ENCODE measurements at places on chromosomes 12 and 14. TPM values are rescaled to one million over a fixed set of nuclear protein-coding genes. Genes with fewer than 3 reads are reported as not detected.
A peak's percentile ranks its signal among the peaks of the same experiment; 100 is the strongest.

GRCh38 chr14:21298358-21298757, 18.5 kb downstream of the RPGRIP1 start:
- H3K4me3 ChIP-seq = no peak overlapping the region
- H3K36me3 ChIP-seq = no peaks in the 10 kb centered on the region

DNA sequence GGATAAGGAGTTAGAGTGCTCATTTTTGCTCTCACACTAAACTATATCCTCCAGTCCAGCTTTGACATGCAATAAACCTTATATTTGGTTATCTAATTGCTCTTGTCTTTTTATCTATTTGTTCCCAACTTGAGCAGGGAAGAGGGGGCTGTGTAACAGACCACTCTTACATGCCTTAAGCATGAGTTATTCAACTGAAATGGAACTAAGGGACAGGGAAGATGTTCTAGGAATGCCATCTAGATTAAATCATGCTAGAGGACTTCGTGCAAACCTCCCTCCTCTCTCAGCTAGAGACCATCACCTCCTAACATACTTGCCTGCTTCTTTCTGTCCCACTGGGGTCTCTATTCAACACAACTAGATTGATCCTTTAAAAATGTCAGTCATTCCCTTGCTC, 20.6 kb downstream of the SPX start:
- H3K27ac ChIP-seq = no peak overlapping the region
- H3K4me1 ChIP-seq = peaks cover 5% of the 10 kb centered on the region
- no peaks in the 10 kb centered on the region for H3K36me3 ChIP-seq
- H3K4me3 ChIP-seq = no peak overlapping the region
- DNase-seq = no peak
- H3K27me3 ChIP-seq = no peaks in the 10 kb centered on the region

- no peaks in the 10 kb centered on the region for H3K36me3 ChIP-seq
- DNase-seq = no peak
- H3K27ac ChIP-seq = no peak overlapping the region
- no peaks in the 10 kb centered on the region for H3K4me1 ChIP-seq
- no peak overlapping the region for H3K4me3 ChIP-seq
These were observed 18.0 kb upstream of the ATF7 start for GRCh38 chr12:53644133-53644532.

DNA sequence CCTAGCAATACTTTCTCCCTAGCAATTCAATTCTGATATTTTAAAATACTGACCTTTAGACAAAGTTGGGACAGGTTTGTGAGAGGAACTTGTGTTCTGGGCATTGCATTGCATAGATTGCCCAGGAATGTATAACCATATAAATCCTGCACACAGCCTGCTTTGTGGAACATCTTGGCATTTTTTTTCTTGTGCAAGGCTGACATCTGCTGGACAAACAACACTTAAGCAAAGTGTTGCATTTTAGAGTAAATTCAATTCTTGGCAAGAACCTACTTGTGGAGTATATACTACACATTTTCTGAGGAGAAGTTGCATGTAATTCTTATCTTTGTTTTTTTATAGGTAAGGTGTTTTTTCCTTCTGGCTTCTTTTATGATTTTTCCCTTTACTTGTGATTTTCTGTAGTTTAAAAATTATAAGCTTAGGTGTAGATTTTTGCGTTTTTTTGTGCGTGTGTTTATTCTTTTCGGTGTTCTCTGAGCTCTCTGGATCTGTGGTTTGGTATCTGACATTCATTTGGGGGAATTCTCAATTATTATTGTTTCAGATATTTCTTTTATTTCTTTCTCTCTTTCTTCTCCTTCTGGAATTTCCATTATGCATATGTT, 26.4 kb downstream of the TESPA1 start:
- H3K27me3 ChIP-seq = no peaks in the 10 kb centered on the region
- H3K4me3 ChIP-seq = no peak overlapping the region
- H3K27ac ChIP-seq = no peak overlapping the region
- no peaks in the 10 kb centered on the region for H3K4me1 ChIP-seq
- no peaks in the 10 kb centered on the region for H3K36me3 ChIP-seq

DNA sequence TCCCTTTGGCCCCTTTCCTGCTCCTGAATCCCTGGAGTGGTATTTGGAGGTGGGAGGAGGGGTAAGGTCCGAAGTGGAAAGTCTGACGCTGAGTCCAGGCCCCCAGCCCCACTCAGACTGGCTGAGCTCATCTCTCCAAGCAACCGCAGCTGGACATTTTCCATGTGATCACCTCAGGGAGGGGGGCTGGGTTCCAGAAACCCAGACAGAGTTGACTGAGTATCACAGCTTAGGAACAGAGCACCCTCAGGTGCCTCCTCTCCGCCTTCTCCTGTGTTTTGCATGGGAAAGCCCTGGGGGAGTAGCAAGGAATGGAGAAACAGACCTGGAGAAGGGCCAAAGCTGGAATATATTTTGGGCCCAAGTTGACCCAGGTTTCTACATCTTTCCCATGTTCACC, 8.0 kb upstream of the ITGA5 start:
- H3K36me3 ChIP-seq = no peaks in the 10 kb centered on the region
- H3K4me3 ChIP-seq = no peak overlapping the region
- peaks cover 16% of the 10 kb centered on the region for H3K4me1 ChIP-seq
- DNase-seq = no peak
- peak overlapping the region; percentile 86 for H3K27ac ChIP-seq

DNA sequence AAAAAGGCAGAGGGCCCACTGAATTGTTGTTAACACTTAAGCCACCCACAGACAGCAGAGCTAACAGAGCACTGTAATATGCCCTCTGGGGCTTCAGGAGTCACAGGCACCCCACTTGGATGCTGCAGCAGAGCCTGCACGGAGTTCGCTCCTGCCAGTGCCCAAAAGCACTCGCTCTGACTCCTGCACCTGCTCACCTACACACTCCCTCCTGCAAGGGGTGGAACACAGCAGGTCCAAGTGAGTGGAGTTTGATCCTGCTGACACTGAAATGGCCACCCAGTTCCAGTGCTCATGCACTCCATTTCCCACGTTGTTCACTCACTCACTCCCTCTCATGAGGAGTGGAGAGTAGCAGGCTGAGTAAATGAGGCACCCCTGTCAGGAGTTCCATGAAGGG, 68.8 kb downstream of the OSBPL8 start:
- peaks cover 9% of the 10 kb centered on the region for H3K4me1 ChIP-seq
- H3K27ac ChIP-seq = no peak overlapping the region
- no peak for DNase-seq
- H3K36me3 ChIP-seq = peaks cover 5% of the 10 kb centered on the region

- no peak overlapping the region for H3K27ac ChIP-seq
- H3K4me1 ChIP-seq = peaks cover 13% of the 10 kb centered on the region
- H3K36me3 ChIP-seq = no peaks in the 10 kb centered on the region
- H3K27me3 ChIP-seq = no peaks in the 10 kb centered on the region
- no peak overlapping the region for H3K4me3 ChIP-seq
These were observed 17.7 kb upstream of the SLC38A2 start for GRCh38 chr12:46390304-46390703.

- H3K27ac ChIP-seq = no peak overlapping the region
- no peaks in the 10 kb centered on the region for H3K36me3 ChIP-seq
- H3K4me3 ChIP-seq = no peak overlapping the region
- no peak for DNase-seq
These were observed 11.7 kb downstream of the CLEC2A start for GRCh38 chr12:9920451-9920850.

GRCh38 chr12:59736359-59736758, 140.5 kb downstream of the SLC16A7 start:
- H3K36me3 ChIP-seq = no peaks in the 10 kb centered on the region
- no peaks in the 10 kb centered on the region for H3K4me1 ChIP-seq
- DNase-seq = no peak

- no peaks in the 10 kb centered on the region for H3K4me1 ChIP-seq
- no peak overlapping the region for H3K27ac ChIP-seq
- no peaks in the 10 kb centered on the region for H3K27me3 ChIP-seq
- DNase-seq = no peak
These were observed 9.3 kb downstream of the TESPA1 start for GRCh38 chr12:54975272-54975671.

DNA sequence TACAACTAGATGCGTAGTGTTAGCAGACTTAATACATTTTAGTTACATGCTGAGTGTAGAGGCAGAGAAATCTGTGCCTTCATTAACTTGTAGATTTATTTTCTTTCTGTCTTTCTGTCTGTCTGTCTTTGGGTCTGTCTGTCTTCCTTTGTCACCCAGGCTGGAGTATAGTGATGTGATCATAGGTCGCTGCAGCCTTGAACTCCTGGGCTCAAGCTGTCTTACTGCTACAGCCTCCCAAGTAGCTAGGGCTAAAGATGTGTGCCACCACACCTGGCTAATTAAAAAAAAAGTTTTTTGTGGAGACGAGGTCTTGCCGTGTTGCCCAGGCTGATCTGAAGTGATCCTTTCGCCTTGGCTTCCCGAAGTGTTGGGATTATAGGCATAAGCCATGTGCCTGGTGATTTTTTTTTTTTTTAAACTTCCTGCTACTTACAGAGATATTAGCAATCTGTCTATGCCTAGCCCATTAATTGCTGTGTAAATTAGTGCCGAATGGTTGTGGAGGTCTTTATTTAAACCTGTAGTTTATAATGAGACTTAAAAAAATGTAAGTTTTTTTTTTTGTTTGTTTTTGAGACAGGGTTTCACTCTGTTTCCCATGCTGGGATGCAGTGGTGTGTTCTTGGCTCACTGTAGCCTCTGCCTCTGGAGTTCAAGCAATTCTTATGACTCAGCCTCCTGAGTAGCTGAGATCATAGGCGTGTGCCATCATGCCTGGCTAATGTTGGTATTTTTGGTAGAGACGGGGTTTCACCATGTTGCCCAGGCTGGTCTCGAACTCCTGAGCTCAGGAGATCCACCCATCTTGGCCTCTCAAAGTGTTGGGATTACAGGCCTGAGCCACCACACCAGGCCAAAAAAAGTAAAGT, 22.8 kb downstream of the ERC1 start:
- no peak for DNase-seq
- no peak overlapping the region for H3K27ac ChIP-seq
- no peaks in the 10 kb centered on the region for H3K4me1 ChIP-seq

GRCh38 chr14:105332350-105332874, 17.9 kb downstream of the PACS2 start:
- no peak overlapping the region for H3K4me3 ChIP-seq
- DNase-seq = no peak
- no peaks in the 10 kb centered on the region for H3K4me1 ChIP-seq
- no peaks in the 10 kb centered on the region for H3K27me3 ChIP-seq
- H3K27ac ChIP-seq = peak overlapping the region; percentile 55
- H3K36me3 ChIP-seq = no peaks in the 10 kb centered on the region

DNA sequence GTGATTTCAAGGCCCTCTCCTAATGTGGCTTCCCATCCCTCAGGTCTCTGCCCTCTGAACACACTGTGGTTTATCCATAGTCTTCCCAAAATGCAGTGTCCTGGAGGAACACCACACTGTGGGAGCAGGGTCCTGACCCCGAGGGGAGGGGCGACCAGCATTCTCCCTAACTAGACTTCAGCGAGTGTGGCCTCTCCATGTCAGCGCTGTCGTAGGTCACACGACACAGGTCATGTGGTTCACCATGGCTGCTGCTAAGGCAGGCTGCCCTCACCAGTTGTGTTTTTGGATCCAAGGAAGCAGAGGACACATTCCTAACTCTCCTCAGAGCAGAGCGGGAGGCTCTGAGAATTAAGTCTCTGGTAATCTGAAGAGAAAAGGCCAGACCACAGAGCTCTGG, 50.5 kb downstream of the SSH1 start:
- H3K4me1 ChIP-seq = peaks cover 8% of the 10 kb centered on the region
- no peaks in the 10 kb centered on the region for H3K27me3 ChIP-seq
- no peak for DNase-seq
- H3K36me3 ChIP-seq = peaks cover 55% of the 10 kb centered on the region
- no peak overlapping the region for H3K27ac ChIP-seq
- H3K4me3 ChIP-seq = no peak overlapping the region

The RTN1 gene
- 9.0 TPM for total RNA-seq

The C12orf54 gene
- total RNA-seq = 0.52 TPM

The ERC1 gene
- 78.2 TPM for total RNA-seq

The ANGEL1 gene
- 20.4 TPM for total RNA-seq

The LRP1-AS gene
- not detected for total RNA-seq

The CMA1 gene
- not detected for total RNA-seq

The HOXC9 gene
- not detected for total RNA-seq

The CD69 gene
- 5.2 TPM for total RNA-seq

The CCDC196 gene
- total RNA-seq = not detected

The CDH24 gene
- 4.2 TPM for total RNA-seq

The DBX2 gene
- total RNA-seq = not detected

The MOK gene
- 35.4 TPM for total RNA-seq

The SERPINA5 gene
- not detected for total RNA-seq
